Activated CD8-positive, alpha-beta T cell treated with anti-CD3 and anti-CD28 coated beads for 36 hours (primary cell): ENCODE measurements at places on chromosomes 5 and 9.

DNA sequence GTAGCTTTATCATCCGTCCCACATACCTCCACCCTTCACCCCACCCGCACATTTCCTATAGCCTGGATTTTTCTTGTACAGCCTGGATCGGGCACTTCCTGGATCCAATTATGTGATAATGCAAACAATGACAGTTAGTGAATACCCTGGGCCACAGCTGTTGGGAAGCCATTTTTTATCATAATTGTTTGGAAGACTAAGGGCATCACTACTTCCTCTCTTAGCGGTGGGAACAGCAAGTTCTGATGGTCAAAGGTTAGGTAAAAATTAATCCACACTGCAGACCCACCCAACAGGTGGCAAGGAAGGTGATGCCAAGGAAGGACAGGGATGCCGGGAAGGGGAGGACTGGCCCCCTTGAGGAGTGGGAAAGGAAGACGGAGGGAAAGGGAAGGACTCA is 183.7 kb downstream of the SAXO1 start:
- no peak for DNase-seq

GRCh38 chr5:35091704-35092103 is 44.0 kb upstream of the AGXT2 start:
- no peak for DNase-seq

DNA sequence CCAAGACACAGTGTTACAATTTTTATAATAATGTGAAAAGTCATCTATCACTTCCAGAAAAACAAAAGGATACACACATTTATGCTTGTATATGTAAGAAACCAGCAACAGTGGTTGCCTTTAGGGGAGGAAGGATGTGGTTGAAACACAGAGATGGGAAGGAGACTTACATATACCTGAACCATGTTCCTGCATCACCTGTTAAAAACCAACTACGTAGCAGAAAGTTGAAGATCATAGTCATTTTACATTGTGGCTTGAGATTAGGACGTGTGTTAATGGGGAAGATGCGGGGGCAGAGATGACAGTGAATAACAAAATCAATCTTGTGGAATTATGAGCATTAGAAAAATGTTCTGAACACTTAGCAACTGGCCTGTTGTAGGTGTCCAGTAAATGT is 307.3 kb downstream of the MLLT3 start:
- DNase-seq = peak; percentile 49

- no peak for DNase-seq
These were observed 85.6 kb upstream of the ALDH1B1 start for GRCh38 chr9:38306899-38307298.

GRCh38 chr9:113705928-113706519 is 170.1 kb upstream of the ZNF618 start:
- DNase-seq = no peak

- no peak for DNase-seq
These were observed 379.4 kb downstream of the PRR16 start for GRCh38 chr5:120843390-120843980.

DNA sequence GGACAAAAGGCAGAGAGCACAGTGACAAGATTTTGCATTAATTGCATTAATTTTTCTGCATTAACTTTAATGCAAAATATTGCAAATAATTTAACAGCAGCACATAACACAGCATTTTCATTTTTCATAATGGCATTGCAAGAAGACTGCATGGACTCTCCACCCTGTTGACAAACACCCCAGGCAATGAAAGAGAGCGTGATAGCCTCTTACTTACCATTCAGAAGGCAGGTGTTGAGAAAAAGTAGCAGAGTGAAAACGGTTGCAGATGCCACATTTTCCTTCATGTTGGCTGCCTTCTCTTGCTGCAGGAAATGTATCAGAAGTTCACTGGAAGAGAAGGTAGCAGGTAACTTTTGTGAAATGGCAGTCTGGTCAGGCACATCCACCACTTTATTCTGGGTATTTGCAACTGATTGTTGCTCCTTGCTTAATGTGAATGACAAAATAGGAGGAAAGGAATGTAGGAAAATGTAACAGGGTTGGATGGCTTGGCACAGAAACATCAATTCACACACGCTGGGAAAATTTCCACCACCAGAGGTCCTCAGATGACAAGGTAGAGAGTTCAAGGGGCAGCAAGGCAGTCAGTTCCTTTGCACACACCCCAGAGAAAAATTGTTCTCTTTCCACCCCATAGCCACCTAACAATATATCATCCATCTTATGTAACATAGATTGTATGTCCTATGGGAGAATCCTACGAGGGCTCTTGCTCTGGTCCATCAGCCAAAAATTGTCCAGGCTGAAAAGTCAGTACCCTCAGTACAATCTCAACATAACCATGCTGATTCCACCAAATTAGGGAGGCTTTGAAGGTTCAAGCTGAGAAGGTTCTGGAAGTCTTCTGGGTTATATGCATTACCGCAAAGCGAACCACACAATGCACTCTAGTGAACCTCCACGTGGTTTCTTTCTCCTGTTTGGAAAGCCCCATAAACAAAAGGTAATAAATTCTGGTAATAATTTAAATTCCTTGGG is 41.9 kb upstream of the AGXT2 start:
- DNase-seq = peak; percentile 68

GRCh38 chr5:38473008-38473407 is 83.4 kb downstream of the LIFR start:
- DNase-seq = no peak

GRCh38 chr9:2802494-2802921 is 41.4 kb downstream of the PUM3 start:
- no peak for DNase-seq

DNA sequence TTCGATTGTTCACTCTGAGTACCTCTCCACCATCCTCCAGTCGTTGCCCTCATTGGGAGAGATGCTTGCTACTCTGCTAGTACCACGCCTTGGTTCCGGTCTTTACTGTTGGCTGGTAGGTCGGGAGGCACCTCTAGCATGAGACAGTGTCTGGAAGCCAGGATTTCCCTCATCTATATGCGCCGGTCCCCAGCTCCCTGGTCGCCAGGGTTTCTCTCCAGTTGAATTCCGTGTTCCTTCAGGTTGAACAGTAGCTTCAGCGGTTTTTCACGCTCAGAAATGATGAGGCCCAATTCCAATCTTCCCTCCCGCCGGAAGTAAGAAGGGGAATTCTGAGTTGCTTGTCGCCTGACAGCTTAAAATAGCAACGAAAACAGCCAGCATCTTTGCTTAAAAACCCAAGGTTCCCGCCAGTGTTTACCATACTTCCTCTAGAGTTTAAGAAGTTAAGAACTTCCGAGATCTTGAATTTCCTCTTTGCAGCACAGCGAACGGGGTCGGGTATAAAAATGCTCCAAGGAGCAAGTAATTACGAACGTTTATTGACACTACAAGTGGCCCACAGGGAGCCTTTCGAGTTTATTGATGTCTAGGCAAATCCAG is 1.3 kb upstream of the ST8SIA4 start:
- DNase-seq = peak; percentile 79

DNA sequence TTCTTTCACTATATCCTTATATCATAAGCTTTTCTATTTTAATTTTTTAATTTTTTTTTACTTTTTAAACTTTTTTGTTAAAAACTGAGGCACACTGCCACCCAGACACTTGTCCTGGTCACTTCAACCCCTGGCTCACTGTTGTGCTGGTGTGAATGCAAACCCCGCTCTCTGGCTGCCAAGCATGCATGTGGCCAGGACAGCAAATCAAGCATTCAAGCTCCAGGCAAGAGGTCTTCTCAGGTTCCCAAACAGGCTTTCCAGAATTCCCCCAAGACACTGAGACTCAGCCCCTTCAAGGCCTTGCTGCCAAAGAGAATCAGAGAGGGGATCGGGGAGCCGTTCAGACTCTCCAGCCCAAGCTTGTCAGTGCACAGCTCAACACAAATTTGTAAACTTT is 139.9 kb downstream of the FANCC start:
- DNase-seq = no peak

GRCh38 chr9:82996941-82997340 is 66.0 kb downstream of the RASEF start:
- DNase-seq = no peak

- DNase-seq = no peak
These were observed 347.1 kb upstream of the GRIN3A start for GRCh38 chr9:102085548-102085947.

GRCh38 chr5:150508277-150508640 is 328 bp downstream of the NDST1 start:
- no peak for DNase-seq

DNA sequence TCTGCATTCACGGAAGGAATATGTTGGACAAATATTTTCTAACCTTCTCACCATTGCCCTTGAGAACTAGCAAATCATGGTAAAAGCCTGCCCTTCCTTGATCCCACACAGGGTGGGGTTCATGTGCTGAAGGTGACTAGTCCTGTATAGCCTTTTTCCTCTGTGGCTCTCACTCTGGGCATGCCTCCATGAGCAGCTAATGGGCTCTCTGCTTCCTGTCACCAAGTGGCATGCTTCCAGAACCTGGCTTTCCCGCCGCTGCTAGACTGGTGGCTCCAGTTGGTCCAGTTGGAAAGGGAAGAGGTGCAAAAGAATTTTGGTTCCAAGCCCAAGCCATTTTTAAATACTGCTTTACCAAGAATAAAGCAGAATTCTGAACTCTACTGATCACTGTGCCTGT is 35.5 kb downstream of the FBXO10 start:
- no peak for DNase-seq

DNA sequence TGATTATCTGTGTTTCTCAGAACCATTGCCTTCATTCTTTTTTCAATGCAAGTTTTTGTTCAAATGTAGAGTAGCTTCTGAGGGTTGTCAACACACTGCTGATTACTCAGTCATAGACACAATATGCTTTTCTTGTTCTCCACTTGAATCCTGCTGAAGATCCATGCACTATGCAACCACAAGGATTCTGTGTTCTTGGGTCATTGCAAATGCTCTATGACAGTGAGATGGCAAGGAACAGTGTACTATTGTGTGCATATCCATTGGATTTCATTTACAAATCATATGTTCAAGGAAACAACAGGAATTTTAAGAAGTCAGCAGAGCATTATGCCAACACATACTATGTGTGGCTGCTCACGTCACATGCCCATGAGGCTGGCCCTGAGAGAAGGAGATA is 1590.2 kb downstream of the EFNA5 start:
- DNase-seq = no peak

- DNase-seq = no peak
These were observed 52.3 kb upstream of the PTPDC1 start for GRCh38 chr9:94031946-94032345.

DNA sequence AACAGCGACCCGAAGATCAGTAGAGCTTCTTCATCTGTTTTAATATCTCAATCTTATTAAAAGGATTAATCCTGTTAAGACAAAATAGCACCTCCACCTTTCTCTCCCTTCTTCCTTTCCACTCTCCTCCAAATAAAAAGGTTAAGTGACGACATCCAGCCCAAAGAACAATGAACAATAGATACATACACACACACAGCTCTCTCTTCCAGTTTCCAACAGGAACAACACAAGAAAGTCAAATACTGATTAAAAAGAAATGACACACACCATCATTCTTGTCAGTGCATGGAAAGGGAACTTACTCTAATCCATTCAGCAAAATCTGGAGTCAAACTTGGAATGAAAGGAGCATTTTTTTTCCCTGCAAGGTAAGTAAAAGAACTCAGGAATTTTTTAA is 2.8 kb downstream of the ARL15 start:
- no peak for DNase-seq

- no peak for DNase-seq
These were observed 408.5 kb downstream of the KIAA0825 start for GRCh38 chr5:94209774-94210355.

DNA sequence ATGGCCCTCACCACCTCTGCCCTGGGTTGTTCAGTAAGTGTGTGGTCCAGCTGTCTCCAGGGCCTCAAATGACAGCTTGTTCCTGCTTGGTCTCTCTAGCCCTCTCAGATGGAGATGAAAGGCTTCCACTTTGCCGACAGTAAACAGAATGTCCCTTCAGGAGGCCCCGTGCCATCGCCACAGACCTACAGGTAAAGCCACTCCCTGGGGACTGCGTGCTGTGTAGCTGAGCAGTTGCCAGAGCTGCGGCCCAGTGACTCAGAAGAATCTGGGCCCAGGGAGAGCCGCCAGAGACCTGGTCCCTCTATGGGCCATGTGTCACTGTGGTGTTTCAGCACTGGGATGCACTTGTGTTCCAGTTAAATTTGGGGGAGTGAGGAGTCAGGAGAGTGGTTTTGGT is 10.6 kb upstream of the POMT1 start:
- DNase-seq = no peak

DNA sequence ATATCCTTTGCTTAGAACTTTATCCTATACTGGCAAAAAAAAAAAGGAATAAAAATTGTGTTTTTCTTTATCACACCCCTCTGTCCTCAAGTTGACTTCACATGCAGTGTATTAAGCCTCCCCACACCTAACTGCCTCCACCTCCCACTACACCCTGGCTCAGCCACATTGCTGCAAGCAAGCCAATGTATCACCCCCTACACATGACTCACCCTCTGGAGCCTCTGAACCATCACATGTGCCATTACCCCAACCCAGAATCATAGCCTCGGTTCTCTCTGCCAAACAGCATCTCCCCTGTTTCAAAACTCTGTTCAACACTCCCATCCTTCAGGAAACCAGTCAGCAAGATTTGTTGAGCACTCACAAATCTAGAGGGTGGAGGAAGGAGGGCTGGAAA is 209.0 kb downstream of the CWC27 start:
- DNase-seq = peak; percentile 11

DNA sequence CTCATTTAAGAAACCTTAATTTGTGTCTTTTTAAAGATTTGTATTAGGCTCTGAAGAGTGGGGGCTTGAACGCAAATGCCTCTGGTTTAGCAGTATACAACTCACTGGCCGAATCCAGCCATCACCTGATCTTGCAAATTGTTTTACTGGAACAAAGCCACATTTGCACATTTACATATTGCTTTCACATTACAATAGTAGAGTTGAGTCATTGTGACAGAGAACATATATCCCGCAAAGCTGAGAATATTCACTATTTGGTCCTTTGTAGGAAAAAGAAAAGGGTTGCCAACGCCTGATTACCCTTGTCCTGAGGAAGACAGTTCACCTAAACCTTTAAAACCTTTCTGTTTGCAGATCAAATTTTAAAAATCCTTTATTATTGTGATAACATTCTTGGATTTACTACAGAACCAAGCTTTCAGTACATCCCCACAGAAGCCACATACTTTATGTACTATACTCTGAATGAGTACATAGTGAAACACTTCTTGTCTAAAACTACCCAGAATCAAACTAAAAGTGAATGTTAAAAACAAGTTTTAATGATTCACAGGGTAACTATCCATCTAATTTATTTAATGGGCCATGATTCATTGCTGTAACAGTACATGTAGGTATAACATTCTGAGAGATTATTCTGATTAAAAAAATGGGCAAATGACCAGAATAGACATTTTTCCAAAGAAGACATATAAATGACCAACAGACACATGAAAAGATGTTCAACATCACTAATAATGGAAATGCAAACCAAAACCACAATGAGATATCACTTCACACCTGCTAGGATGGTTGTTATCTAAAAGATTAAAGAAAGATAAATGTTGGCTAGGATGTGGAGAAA is 161.0 kb downstream of the SLC25A46 start:
- DNase-seq = no peak

DNA sequence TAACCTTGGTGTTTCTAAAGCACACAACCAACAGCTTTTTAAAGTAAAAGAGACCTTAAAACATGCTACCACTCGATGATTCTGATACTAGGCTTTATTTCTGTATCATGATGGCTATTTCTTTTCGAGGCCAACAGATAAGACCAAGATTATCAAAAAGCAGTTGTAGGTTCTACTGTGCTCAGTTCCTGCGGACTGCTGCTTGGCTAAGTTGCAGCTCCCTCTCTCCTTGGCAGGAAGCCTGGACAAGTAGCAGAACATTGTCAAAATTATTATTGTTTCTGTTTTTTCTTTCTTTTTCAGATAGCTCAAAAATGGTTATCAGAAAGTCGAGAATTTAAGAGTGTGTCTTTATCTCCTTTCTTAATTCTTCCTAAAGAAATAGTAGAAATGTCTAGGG is 607.6 kb downstream of the PTPRD start:
- DNase-seq = no peak
